Calu3 (cell line): ENCODE measurements at places on chromosomes 3 and 15. TPM values are rescaled to one million over a fixed set of nuclear protein-coding genes. Genes with fewer than 3 reads are reported as not detected.

GRCh38 chr15:49137861-49138260, 17.5 kb downstream of the COPS2 start:
- peaks cover 15% of the 10 kb centered on the region for H3K4me1 ChIP-seq
- H3K27ac ChIP-seq = no peak overlapping the region
- peaks cover 34% of the 10 kb centered on the region for H3K36me3 ChIP-seq
- DNase-seq = no peak
- no peak overlapping the region for H3K4me3 ChIP-seq
- no peaks in the 10 kb centered on the region for H3K27me3 ChIP-seq

DNA sequence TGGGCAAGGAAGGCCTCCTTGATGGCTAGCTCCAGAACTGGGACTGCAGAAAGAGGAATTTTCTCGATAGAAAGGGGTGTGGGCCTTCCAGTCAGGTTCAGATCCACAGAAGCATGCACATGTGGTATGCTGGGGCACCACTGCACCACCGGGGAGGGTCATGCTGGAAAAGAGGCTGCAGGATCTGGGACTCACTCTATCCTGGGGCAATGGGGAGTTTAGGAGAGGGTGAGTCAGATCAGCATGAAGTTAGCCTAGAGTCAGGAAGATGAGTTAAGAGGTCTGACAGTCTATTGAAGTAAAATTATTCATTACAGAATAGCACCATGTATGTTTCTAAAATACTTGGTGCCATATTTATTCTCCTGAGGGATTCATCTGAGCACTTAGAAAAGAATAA, 130.2 kb upstream of the TOPAZ1 start:
- H3K4me1 ChIP-seq = no peaks in the 10 kb centered on the region
- no peak overlapping the region for H3K27ac ChIP-seq
- H3K36me3 ChIP-seq = peaks cover 7% of the 10 kb centered on the region
- H3K27me3 ChIP-seq = no peaks in the 10 kb centered on the region
- no peak overlapping the region for H3K4me3 ChIP-seq
- DNase-seq = no peak

GRCh38 chr15:82894971-82895520, 57.5 kb downstream of the HOMER2 start:
- no peaks in the 10 kb centered on the region for H3K4me1 ChIP-seq
- H3K36me3 ChIP-seq = no peaks in the 10 kb centered on the region
- no peak overlapping the region for H3K27ac ChIP-seq
- H3K4me3 ChIP-seq = no peak overlapping the region
- H3K27me3 ChIP-seq = no peaks in the 10 kb centered on the region
- no peak for DNase-seq

The CERS3 gene
- total RNA-seq = 0.42 and 0.61 TPM in 2 replicates
